Stimulated activated CD8-positive, alpha-beta memory T cell treated with anti-CD3 and anti-CD28 coated beads, Interleukin-4, amount 100 ng/mL, for 1 hour (primary cell): ENCODE measurements at places on chromosomes 16 and 17.

DNA sequence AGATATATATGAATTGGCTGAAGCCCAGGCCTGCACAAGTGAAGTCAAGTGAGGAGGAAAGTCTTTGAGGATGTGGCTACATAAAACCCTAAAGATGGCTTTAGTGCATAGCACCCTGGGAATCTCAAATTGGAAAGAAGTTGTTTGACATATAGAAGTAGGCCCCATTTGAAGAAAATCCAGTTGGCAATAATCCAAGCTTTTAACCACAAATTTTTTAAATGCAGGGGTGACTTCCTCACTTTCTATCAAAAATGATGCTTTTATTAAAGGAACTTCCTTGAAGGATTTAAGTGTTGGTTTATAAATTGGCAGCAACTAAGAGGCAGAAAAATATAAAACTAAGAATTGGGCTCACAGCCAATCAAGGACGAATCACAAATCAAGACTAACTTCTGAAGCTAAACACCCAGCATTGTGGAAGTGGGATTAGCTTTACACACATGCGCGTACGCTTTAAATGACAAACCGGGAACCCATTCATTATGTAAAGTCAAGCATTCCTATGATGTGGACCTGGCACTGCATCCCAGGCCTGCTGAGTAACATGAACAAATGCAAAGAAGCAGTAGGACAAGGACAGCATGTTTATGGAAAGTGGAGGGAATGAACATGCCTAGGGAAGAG is 63.3 kb downstream of the NOG start:
- no peak for DNase-seq

DNA sequence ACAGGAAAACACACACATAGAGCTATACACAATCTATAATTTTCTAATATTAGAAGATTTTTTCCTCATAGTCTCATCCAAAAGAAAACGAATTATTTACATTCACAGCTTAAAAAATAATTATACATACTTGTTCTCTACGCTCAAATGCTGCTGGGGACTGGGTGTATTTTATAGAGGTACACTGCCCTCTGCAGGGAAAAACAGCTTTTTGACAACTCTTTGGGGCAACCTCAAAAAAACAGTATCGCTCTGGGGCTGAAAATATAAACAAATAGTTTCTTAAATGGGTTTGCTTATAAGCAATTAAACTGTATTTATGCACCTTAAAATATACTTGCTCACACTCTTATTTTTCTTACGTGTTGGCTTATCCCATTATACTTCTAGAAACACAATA is 261.8 kb upstream of the PSMD7 start:
- no peak for DNase-seq

DNA sequence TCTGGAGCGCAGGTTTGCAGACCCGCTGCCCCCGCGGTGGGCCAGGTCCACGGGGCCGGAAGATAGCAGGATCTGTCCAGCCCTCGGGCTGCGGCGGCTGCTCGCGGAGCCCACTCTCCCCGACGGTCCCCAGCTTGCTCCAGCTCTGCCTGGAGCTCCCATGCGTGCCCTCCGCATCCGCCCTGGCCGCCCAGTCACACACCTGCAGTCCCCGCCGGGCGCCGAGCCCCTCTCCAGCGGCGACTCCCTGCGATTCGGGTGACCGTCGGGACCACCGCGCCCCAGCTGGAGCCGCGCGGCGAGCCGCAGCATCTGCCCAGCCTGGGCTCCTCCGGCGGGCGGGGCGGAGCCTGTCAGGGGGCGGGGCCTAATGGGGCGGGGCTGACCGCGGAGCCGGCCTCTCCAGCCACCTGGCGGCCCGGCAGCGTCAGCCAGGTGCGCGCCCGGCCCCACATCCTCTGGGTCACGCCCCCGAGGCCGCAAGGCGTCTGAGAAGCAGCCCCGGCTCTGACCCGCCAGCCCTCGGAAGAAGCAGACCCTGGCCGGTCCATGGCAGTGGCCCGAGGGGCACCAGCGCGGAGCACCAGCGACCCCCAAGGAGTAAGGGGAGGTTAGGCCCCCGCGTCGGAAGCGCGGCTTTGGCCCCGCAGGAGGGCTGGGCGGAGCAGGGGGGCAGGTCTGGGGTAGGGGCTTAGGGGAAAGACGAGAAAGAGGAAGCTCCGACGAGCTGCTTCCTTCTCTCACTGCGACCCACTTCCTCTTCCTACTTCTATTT is at the start of gene PIK3R5:
Gene PIK3R5, minus strand, starts transcription at position 314 of the 775 bp plus-strand sequence. CDS start 54,213 bp downstream, outside the sequence.
- peak; percentile 73 for DNase-seq

GRCh38 chr17:39676198-39676819 is 8.1 kb downstream of the PNMT start:
- no peak for DNase-seq

- no peak for DNase-seq
Measured at GRCh38 chr17:71516149-71516548, 604.7 kb upstream of the SOX9 start.

DNA sequence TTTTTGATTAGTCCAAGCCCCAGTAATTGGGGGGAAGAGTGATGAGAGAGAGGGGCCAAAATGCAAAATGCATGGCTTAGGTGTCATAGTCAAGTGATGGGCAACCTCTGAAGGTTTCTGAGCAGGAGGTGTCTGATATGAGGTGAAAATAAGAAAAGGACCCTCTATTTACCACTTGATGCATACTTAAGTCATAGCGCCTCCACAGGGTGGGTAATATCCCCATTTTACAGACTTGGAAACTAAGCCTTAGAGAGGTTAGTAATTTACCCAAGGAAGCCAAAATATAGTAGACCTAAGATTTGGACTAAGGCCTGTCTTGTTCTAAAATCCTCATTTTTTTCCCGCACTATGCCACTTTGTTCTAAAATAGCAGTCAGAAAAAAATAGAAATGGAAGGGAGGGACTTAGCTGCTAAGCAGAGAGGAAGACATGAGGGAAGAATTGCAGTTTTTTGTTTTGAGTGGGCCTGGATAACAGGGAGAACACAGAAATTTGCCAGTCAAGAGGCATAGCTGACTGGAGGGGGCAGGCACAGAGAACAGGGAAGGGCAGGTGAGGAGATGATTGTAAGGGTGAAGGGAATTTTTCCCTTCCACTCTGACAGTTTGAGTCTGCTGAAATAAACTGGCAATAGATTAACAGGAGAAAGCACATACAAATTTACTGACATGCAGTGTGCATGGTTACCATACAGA is 2.3 kb upstream of the GRB2 start:
- no peak for DNase-seq

GRCh38 chr17:27489045-27489715 is 32.9 kb downstream of the KSR1 start:
- no peak for DNase-seq

DNA sequence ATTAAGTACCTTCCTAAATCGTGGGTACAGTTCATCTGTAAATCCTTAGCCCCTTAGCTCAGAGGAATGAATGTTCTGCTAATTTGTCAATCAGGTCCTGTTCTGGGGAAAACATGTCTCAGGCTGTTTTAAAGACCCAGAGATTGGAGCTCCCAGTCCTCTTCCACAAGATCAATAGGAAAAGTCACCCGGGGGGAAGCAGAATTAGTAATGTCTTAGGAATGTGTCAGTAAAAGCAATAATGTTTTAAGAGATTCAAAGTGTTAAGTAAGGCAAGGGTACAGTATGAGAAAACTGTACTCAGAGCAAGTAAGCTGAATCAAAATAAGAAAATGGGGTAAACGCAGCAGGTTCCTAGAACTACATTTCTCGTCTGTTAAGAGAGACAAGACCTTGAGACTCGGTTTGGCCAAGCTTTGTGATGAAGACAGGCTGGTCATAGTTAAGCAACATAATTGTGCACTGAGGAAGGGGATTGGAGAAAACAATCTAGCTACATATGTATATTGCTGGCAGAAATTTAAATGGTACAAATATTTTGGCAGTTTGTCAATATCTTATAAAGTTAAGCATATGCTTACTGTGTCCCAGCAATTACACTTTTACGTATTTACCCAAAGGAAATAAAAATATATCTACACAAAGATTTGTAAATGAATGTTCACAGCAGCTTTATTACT is 192.9 kb upstream of the C17orf78 start:
- DNase-seq = no peak

- DNase-seq = no peak
Measured at GRCh38 chr17:14407541-14407940, 106.7 kb downstream of the HS3ST3B1 start.

DNA sequence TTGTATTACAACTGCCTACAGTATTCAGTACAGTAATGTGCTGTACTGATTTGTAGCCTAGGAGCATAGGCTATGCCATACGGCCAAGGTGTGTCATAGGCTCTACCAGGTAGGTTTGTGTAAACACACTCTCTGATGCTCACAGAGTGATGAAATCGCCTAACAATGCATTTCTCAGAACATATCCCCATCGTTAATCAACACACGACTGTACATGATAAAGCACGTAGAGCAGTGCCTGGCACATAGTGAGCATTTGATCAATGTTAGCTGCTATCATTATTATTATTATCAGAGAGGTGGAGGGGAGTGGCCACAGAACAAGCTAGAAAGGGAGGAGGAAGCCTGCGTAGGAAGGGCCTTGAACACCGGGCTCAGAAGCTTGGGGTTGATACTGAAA is 81.1 kb upstream of the LHX1 start:
- DNase-seq = no peak

- no peak for DNase-seq
Measured at GRCh38 chr17:41547921-41548843, 20.1 kb upstream of the KRT19 start.
